Activated CD4-positive, alpha-beta T cell treated with anti-CD3 and anti-CD28 coated beads, Interleukin-2, amount 50 U/mL, for 24 hours (primary cell): ENCODE measurements at places on chromosomes 16 and 17.

DNA sequence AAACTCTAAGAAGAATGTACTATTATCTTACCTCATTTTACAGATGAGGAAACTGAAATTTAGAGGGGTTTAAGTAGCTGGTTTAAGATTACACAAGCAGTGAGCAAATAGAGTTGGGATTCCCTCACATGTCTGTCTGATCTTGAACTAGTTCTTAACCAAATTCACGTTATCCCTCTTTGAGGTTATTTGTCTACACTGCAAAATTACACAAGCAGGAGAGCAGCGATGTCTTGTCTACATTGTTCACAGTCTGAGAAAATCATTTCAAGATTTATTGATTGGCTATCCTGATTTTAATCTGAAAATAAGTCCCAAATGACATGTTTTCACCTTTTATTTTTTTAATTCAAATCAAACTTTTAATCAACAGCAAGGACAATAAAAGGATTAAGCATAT, 56.9 kb downstream of the SOX9 start:
- no peak for DNase-seq

DNA sequence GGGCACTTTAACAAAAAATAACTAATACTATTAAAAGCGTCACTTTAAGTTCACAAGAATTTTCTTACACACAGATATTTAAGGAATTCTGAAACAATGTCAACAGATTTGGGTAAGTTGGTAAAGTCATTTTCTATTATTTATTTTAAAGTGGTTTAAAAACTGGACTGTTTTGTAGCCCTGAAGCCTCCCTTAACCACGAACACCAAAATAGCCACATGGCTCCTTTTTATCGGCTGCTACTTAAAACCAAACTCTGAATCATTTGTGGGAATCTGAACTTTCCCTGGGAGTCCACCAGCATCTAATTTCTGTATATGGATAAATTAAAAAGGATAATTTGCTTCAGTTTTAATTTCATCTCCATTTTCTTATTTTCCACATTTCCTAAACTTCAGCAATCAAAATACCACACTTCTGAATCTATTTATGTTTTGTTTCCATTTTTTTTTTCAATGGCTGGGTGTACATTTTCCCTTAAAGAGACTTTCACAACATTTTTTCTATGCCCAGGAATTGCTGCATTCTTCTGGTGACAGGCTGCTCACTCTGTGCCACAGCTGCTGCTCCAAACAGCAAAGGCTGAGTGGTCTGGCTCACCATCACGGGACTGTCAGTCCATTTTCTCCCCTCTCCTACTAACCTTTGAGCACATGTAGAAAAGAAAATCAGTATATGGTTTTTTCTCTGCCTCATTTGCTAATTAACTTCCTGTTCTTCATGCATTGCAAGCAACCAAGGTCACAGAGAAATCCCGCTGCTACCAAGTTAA, 255.5 kb upstream of the KCNJ16 start:
- no peak for DNase-seq

GRCh38 chr16:25177512-25177830, 39.3 kb upstream of the AQP8 start:
- DNase-seq: no peak

DNA sequence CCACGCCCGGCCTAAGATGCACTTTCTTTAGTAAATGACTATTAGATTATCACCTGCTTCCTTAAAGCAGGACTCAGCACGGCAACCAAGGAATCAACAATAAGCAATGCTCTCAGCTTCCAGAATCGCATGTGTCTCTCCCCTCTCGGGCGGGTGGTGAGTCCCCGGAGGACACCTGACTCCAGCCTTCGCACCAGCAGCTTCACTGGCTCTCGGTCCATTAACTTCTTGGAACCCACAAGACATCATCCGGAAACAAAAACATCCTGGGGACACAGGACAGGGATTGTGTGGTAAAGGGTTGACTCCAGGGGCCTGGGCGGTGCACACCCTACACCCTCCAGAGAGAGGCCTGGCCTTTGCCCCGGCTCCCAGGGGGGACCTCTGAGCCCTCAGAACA, 22.7 kb downstream of the UTS2R start:
- no peak for DNase-seq

GRCh38 chr16:89113661-89114060, 20.0 kb downstream of the ACSF3 start:
- no peak for DNase-seq

DNA sequence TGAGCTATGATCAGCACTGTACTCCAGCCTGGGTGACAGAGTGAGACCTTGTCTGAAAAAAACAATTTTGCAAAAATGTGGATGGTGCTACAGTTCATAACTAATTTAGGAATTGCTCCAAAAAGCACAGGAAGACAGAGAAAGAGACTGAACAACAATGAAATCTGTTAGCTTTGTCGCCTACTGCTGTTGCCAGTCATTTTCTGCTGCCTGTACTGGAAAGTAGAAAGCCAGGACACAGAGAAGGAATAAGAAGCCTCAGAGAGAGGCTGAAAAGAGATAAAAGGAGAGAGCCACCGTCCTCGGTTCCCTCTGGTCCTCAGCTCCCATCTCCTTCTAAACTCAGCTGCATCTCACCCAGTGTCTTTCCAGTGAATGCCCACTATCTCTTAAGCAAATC, 8.6 kb upstream of the TMC7 start:
- no peak for DNase-seq

- no peak for DNase-seq
Measured at GRCh38 chr17:72273289-72274056, 152.7 kb downstream of the SOX9 start.

DNA sequence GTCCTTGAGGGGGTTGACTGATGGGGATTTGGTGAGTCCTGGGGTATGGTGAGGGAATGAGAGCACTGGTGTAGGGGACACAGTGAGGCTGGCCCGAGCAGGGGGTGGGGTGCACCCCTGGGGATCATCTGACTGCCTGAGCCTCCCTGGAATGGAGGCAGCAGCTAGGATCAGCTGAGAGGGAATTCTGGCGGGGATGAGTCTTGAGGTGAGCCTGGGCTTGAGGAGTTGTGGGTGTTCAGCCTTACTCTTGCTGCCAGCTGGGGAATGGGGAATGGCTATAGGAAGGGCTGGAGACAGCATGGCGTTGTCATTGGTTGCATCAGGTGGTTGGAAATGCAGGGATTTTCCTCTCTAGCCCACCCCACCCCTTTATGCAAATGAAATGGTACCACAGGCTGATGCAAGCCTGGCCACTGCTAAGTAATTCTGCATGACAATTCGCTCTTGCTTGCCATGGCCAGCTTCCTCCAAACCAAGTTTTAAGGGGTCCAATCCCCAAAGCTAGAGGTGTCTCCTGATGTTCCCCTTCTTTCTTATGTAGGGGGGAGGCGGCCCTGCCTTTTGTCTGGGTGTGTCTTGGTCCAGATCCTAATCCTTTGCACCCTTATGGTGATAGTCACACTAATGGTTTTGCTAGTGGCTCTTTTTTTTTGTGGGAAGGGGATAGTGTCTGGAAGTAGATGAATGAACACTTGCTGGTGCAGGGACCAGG, 7.5 kb downstream of the NFE2L1 start:
- DNase-seq: peak; percentile 17

DNA sequence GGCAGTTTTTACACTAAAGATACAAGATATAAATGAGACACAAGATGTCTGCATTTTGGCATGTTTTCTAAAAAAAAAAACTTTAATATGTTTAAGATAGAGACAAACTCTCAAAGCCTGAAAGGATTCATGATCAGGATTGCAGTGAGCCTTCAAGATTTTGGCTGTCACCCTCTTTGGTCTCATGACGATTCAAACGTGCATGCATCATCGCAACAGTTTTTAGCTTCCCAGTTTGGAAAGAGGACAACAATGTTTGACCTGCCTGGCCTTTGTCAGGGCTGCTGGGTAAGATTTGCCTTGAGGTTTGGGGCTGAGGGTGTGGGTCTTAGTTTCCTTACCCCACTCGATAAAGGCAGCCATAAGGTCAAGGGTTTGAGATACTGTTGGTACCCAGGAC, 134.1 kb downstream of the RGS9 start:
- DNase-seq: no peak

GRCh38 chr16:57023541-57024249, 34.3 kb downstream of the NLRC5 start:
- no peak for DNase-seq

- no peak for DNase-seq
Measured at GRCh38 chr17:9897372-9897968, 7.6 kb downstream of the RCVRN start.

GRCh38 chr17:39447561-39447960, 3.5 kb downstream of the MED1 start:
- DNase-seq: no peak

- no peak for DNase-seq
Measured at GRCh38 chr16:66020642-66021041, 345.8 kb upstream of the CDH5 start.

DNA sequence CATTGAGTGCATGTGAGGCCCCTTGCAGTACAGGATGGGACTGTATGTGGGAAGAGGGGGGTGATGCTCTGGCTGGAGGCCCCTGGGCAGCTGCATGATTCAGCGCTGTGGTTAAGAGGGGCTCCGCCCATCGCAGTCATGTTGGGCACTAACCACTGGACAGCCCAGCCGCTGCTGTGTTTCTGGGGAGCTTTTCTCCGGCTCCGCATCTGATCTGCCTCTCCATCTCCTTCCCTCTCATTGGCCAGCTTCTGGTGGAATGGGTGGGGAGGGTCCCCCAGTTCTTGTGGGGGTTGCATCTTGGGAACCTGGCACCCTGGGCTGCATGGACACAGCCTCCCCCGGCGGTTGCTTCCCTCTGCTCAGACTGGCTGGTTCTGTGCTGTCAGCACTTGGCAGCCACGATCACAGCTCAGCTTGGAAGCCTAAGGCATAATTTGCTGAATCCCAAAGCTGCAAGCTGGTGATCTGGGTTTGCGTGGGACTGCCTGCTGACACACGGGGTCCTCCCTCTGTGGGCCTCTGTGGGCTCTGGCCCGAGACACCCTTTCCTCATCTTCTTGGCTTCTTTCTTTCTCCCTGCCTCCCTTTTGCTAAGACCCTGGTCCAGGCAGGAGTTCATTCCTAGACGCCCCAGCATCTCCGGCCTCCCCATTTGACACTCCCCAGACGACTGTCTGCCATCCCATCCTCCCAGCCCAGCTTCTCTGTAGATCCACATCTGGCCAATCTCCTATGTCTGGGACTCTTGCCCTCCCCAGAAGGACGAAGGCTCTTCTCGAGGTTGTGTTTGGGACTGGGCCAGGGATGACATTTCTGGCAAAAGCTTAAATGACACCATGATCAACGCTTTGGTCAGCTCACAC, 168.3 kb downstream of the SEC14L1 start:
- DNase-seq: no peak

GRCh38 chr16:59783191-59783590, 1049.1 kb upstream of the GOT2 start:
- no peak for DNase-seq

GRCh38 chr16:21236831-21237230, 3.3 kb downstream of the ANKS4B start:
- no peak for DNase-seq

DNA sequence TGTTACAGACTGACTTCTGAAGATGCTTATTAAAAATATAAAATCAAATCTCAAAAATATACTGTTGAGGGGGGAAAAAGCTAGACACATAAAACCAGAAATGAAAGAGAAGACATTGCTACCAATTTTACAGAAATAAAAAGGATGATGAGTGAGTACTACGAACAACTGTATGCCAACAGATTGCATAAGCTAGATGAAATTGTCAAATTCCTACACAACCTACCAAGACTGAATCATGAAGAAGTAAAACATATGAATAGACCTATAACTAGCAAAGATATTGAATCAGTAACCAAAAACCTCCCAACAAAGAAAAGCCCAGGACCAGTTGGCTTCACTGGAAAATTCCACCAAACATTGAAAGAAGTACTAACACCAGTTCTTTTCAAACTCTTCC, 3.5 kb upstream of the CAPNS2 start:
- DNase-seq: no peak

DNA sequence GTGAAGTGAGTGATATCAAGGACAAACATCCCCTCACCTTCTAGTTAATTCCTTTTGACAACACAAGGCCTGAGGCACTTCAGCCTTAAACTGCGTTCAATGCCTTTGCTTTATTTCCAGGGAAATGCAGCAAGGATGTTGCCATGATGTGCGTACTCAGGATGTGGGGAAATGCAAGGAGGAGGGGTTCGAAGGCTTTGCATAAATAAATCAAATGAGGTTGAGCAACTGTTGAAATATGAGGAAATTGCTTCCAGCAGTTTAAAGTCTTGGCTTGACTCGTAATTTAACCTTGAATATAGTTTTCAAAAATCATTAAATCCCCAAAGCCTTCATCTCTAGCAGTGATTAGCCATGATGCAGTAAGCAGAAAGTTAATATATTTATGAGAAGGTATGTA, 81.8 kb upstream of the CCL2 start:
- no peak for DNase-seq

- peak; percentile 48 for DNase-seq
Measured at GRCh38 chr17:58487589-58488427, at the start of gene HSF5. Gene HSF5 (minus strand): TSS chr17:58488408. CDS start chr17:58488274, 134 bp downstream.

DNA sequence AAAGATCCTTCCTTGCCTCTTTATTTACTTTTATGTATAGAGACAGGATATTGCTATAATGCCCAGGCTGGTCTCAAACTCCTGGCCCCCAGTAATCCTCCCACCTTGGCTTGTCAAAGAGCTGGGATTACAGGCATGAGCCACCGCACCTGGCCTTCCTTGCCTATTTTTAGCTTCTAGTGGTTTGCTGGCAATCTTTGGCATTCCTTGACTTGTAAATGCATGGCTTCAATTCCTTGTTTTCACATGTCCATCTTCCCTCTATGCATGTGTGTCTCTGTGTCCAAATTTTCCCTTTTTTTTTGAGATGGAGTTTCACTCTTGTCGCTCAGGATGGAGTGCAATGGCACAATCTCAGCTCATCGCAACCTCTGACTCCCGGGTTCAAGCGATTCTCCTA, 22.5 kb downstream of the HEXIM2 start:
- DNase-seq: no peak

DNA sequence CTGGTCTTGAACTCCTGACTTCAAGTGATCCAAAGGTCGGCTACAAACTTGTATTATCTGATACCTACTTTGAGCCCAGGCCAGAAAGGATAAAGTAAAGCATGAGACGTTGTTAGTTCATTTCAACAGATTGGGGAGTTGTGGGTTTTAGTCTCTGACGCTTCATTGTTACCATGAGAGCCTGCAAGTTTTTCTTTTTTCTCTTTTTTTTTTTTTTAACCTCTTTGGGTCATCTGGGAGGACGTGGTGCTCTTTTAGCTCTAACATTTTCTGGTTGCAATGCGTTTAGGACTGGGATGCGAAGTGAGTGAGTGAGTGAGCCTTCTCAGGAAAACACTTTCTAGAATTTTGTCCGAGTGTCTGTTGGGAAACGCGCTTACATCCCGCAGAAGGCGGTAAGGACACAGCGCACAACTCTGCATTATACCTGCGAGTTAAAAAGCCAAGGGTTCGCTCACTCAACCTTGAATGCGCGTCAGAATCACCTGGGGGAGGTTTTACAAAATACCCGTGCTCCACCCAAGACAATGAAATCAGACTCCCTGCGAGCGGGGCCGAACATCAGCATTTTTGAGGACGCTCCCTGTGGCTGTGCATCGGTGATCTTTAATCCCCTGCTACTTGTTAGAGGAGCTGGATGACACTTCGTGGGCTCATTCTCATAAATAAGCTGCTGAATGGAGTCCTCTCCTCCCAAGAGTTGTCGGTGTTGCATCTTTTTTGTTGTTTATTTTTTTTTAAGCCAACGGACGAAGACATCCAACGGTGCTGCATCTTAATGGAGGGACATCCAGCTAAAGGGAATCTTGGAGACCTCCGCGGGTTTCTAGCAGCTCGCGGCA, 629 bp upstream of the RNF135 start:
- DNase-seq: no peak

- no peak for DNase-seq
Measured at GRCh38 chr17:61129267-61130254, 270.1 kb upstream of the TBX2 start.
